NCI-H1417 treated with DMSO at 0.1 percent for 48 hours (cell line): ENCODE measurements at places on chromosomes 7 and 10.

GRCh38 chr7:95470452-95470851 lies 15.3 kb upstream of the ASB4 start:
- DNase-seq = peak; percentile 87

DNA sequence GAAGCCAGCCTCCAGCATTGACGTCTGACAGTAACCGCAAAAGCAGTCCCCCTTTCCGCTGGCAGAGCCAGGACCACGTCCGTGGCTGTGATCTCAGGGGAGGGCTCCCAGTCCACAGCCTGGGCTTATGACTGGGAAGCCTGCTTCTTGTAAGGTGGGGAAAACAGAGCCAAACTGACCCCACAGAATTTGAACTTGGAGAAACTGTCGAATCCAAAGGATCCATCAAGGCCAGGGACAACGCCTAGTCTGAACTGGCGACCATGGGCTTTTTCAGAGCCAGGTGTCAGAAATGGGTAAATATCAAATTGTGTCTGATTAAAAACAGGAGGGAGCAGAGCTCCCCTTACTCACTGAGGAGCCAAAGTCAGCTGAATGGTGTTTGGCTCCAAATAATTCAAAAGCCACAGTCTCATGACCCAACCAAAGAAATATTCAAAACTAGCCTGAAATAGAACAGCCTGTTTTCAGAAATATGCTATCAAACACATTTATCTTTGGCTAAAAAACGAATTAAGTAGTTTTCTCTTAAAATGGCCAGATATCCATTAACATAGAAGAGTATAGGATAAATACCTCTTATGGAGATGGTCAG lies 751.4 kb upstream of the GALNT17 start:
- DNase-seq = no peak

- no peak for DNase-seq
Observed at GRCh38 chr10:36492590-36493515, 632.5 kb upstream of the ANKRD30A start.

DNA sequence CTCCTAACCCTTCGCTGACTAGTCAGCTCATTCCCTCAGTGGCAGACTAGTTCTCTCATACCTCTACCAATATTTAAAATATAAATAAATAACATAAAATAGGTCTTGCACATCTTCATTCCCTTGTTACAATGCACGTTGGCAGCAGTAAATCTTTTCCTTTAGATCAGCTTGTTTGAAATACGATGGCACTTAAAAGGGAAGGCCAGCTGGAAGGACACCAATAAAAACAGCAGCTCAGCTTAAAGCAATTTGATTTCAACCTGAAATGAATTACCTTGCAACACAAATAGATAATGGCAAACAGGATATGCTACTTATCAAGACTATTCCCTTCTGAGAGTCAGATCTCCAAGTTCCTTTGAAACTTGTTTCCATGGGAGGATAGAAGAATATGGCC lies 321.8 kb downstream of the GFRA1 start:
- DNase-seq = no peak

DNA sequence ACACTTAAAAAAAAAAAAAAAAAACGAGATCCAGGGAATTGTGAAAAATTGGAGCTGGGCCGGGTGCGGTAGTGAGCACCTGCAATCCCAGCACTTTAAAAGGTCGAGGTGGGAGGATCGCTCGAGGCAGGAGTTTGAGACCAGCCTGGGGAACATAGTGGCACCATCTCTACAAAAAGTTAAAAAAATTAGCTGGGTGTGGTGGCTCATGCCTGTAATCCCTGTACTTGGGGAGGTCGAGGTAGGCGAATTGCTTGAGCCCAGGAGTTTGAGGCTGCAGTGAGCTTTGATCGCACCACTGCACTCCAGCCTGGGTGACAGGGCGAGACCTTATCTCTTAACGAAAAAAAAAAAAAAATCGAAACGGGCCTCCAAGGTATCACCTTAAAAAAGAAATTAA lies 2.0 kb downstream of the CLDN4 start:
- no peak for DNase-seq

GRCh38 chr7:25611196-25611595 lies 382.9 kb upstream of the NPVF start:
- DNase-seq = no peak

DNA sequence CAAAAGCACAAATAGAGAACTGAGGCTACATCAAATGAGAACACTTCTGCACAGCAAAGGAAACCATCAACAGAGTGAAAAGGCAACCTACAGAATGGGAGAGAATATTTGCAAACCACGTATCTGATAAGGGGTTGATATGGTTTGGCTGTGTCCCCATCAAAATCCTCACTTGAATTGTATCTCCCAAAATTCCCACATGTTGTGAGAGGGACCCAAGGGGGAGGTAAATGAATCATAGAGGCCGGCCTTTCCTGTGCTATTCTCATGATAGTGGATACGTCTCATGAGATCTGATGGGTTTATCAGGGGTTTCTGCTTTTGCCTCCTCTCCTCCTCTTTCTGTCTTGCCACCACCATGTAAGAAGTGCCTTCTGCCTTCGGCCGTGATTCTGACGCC lies 120.6 kb upstream of the FRMD4A start:
- DNase-seq = no peak

DNA sequence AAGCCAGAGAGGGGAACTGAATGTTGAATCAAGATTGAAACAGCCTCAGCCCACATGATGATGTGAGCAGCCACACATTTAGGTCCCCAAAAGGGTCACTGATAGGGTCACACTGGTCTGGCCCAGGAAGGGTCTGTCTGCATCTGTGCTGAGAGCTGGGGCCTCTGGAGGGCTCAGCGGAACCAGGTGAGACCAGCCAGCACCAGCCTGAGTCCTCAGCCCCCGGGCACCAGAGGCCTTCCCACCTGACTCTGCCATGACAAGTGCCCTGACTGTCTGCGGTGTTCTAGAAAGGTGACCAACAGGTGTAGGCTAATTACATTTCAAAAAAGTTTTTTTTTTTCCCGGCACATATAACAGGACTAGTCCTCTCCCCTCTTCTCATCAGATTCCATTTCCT lies 76.2 kb downstream of the WDR11 start:
- DNase-seq = no peak

DNA sequence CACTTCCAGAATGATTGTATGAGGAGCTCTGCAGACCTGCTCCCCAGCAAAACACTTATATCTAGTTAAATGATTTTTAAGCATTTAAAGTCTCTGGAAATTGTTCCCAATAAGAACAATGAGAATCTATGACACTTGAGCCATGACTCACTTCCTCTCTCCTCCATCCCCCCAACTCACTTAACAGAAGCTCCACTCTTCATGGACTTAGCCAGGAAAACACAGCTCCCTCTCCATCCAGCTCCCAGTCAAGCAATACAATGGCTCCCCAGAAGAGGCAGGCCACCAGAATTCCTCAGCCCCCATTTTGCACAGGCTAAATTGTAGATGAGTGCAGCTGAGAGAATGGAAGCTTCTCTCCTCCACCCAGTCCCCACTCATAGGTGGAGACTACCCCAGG lies 27.0 kb downstream of the AOC1 start:
- DNase-seq = no peak

GRCh38 chr7:17487343-17487742 lies 188.9 kb downstream of the AHR start:
- DNase-seq = no peak

DNA sequence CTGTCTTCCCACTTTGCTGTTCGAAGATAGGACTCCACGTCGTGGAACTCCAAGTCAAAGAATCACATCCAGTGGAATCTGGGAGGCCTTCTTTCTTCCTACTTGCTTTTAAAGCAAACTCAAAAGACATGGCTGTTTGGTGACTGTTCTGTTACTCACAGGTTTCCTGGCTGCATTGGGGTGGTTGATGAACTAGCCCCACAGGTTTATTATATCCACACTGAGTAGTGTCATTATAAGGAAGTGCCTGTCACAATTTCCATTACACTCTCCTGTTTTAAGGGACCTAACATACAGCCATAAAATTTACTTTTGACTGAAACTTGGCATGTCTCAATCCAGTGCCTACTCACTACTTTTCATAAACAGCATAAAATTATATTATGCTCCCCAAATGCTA lies 287.3 kb upstream of the SP4 start:
- DNase-seq = no peak

DNA sequence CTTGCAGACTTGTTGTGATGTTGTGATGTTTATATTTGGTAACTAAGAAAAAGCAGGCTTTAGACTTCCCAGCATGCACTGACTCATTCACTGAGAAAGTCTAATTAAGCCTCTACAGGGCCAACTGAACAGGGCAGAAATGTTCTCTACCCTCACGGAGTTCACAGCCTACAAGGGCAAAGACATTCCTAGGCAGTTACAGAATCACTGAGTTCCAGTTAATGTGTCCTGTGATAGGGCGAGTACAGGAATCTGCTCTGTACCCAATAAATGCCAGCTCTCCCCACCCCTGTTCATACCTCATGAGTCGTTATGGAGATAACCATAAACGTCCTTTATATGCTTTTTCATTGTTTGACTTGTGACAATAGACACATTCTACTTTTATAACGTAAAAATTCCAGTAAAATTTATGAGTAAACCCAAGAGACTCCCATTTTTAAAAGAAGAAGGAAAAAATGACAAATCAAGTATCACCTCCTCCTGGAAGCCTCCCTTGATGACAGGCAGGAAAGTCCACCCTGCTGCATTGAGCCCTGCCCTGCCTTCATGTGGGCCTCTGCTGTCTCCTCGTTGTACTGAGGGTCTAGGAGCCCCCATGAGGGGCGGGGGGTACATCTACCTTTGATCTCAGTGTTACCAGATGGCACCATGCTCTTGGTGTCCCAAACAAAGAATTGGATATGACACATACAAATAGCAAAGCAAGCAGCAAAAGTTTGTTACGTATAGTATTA lies 14.3 kb downstream of the MUC12 start:
- no peak for DNase-seq

- DNase-seq = no peak
Observed at GRCh38 chr10:107930037-107930436, 765.5 kb upstream of the SORCS1 start.

DNA sequence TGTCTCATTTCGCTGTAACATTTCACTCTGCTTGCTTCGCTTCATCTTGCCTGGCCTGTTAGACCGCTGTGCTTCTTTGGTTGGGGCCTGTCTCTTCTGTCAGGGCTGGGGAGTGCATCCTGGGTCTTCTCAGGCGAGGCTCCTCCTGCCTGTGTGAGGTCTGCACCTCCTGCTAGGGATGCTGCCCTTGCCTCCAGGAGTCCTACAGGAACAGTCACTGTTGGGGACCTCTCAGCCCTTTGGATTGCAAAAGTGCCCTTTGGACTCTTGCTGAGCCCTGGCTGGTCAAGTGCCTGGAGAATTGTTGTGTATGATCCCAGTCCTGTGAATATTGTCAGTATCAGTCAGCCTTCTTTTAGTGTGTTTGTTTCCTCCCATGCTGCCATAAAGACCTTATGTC lies 84.1 kb downstream of the MDFIC start:
- no peak for DNase-seq

- DNase-seq = no peak
Observed at GRCh38 chr7:2530071-2530987, 10.8 kb downstream of the LFNG start.

DNA sequence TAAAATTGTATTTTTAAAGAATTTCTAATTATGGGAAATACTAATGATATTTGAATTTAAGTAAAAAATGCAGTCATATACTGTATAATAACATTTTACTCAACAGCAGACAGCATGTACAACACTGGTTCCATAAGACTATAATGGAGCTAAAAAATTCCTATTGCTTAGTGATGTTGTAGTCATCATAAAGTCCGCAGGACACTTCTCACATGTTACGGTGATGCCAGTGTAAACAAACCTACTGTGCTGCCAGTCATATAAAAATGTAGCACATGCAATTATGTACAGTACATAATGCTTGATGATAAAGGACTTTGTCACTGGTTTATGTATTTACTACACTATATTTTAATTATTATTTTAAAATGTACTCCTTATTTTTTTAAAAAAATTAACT lies 629.3 kb downstream of the IPMK start:
- DNase-seq = no peak

DNA sequence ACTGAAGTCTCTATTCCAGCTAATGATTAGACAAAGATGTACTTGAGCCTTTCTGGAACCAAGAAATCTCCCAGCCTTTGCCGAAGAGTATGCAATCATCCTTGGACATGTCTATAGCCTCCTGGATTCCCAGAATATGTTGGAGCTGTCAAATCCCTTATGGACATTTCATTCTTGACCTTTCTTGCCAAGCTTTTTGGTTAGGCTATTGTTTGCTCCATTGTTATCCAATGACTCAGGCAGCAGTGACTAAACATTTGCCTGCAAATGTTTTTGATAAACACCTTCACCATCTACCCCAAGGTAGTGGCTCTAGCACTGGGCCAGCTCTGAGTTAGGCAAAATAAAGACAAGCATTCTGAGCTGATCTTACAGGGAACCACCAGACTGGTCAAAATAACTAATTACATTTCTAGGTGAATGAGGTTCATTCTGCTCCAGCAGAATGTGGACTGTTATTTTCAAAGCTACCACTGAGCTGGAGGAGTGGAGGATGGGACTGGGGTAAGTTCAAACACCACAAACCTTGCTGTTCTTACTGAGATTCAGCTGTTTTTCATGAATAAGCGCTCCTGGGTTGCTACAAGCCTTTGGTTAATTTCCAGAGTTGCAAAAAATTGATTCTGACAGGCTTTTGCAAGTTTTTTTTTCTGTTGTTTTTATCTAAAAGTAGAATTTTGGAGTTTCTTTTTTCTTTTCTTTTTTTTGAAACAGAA lies 81.0 kb downstream of the TMEM270 start:
- no peak for DNase-seq

DNA sequence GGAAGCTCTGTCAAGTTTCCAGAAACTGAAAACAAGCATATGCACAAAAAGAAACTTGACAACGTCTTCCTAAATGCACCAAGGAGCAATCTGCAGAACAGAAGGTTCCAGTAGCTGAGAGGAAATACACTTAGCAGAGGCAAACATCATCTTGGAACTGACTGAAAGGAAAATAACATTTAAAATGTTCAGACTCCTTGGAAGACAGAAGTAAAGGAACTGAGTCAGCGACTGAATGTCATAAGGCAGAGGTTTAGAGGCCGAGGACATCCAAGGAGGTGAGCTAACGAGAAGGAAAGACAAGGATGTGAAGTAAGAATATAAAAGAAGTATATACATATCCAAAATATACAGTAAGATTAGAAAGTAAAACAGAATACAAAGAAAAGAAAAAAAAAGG lies 24.1 kb downstream of the SEMA3D start:
- DNase-seq = no peak

GRCh38 chr7:28258240-28258639 lies 77.6 kb upstream of the JAZF1 start:
- DNase-seq = peak; percentile 54

GRCh38 chr7:39693812-39694211 lies 70.4 kb downstream of the RALA start:
- DNase-seq = no peak

- DNase-seq = no peak
Observed at GRCh38 chr10:88651101-88651551, 13.1 kb upstream of the LIPF start.

DNA sequence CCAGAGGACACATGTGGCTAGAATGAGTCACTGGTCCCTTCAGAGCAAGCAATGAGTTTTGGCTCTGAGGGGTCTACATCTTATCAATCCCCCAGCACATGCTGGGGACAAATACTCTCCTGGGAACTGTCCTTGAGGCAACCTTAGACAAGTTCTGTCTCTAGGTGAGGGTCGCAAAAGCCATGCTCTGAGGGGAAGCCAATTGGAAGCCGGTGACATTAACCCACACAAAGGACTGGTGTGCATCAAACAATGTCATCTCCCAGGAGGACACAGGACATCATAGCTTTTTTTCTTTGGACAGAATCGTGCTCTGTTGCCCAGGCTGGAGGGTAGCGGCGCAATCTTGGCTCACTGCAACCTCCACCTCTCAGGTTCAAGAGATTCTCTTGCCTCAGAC lies 111.6 kb upstream of the ZNF722 start:
- DNase-seq = no peak

GRCh38 chr10:71868192-71868697 lies 17.2 kb upstream of the PSAP start:
- DNase-seq = no peak
